ENCODE measurements at places on chromosomes 1 and 21. TPM values are rescaled to one million over a fixed set of nuclear protein-coding genes. Genes with fewer than 3 reads are reported as not detected.

Gene MKNK1
- 22.3 TPM for polyA plus RNA-seq

Gene KCNH1
- polyA plus RNA-seq, result 0.28 TPM

Gene NGF
- 2.2 TPM for polyA plus RNA-seq

Gene ATP1A4
- 0.71 TPM for polyA plus RNA-seq

- no peak for DNase-seq
Observed at GRCh38 chr1:225763716-225764548, 13.7 kb upstream of the SRP9 start.

GRCh38 chr1:152002960-152003359 is 9.3 kb upstream of the S100A10 start:
- no peak for DNase-seq

- no peak for DNase-seq
Observed at GRCh38 chr21:31714741-31715365, 17.1 kb downstream of the SCAF4 start.

DNA sequence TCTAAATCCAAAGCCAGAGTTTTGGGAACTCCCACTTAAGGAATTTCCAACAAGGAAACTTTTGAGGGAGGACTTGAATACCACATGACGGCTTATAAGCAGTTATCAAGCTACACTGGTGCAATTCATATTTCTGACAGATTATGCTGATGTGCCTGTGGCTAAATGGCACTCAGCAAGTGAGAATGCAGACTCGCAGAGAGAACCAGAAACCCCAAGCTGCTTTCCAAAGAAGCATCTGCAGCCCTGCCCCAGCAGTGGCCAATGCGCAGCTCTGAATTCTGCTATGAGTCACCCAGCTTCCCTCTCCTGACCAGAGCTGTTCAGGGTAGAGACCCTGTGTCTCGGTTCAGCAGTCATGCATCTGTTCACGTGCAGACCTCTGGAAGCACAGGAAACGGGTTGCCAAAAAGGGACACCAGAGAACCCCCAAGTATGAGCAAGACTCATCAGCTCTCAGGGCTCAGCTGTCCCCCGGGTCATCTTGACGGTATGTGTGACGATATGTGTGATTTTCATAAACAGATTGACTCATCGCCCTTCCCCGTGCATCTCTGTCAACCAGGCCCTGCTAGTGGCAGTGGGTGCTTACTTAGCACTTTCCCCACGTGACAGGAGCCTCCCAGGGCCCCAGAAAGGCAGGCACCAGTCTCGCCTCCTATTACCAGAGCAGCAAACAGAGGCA is 76.3 kb downstream of the ITPKB start:
- DNase-seq, result no peak

- no peak for DNase-seq
Observed at GRCh38 chr1:23868557-23869016, 497 bp upstream of the FUCA1 start.

DNA sequence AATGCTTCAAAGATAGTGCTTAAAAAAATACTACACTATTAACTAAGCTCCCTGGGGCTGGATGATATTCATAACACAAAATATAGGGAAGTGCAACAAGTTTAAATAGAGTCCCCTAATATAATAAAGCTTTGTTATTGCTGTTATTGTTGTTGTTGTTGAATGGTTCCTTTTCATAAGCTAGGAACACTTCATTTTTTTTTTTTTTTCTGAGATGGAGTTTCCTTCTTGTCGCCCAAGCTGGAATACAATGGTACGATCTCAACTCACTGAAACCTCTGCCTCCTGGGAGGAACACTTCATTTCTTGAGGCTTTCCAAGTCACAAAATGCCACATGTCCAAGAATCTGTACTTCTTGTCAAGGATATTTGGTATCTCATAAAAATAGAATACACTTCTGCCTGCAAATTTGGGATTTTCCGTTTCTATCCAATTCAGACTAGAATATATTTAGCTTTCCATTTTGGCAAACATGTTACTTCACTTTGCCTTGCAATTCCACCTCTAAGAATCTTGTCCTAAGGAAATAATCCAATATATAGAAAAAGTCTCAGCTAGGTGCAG is 21.1 kb downstream of the WDR47 start:
- DNase-seq, result no peak

- no peak for DNase-seq
Observed at GRCh38 chr1:15154480-15155036, 1.0 kb downstream of the TMEM51 start.

- DNase-seq, result no peak
Observed at GRCh38 chr21:35748678-35749314, 311.5 kb downstream of the SETD4 start.

Gene SPRR2E
- not detected for polyA plus RNA-seq
